ENCODE measurements at places on chromosomes 1 and 21.
A peak's percentile ranks its signal among the peaks of the same experiment; 100 is the strongest.

DNA sequence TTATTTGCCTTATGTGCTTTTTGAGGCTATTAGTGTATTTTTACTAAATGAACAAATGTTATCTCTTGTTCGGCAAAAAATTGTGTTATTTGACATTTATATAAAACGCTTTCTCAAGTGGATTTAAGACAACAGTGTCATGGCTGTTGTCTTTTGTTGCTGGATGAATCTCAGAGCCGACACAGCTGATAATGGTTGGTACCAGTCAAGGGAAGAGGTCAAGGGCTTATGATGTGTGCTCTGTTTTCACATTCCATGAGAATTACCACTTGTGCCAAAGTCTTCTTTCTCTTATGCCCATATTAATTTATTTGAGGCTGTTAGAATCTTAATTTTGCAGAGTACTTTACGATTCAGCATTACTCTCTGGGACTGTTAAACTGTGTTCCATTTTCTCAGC lies 17.9 kb upstream of the CD101 start:
- DNase-seq, result no peak

DNA sequence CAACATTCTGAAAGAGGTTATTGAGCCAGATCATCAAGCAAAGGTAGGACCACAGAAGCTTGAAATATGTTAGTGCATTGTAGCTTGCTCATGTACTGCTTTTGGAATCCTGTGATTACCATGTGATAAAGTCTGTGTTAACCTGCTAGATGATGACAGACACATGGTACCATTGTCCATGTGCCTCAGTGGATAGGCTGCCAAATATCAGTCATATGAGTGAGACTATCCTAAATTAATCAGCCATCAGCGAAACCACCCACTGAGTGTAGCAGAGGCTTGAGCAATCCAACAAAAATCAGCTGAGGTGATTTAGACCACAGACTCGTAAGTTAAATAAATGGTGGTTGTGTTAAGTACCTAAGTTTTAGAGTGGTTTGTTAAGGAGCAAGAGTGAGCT lies 32.7 kb upstream of the CRB1 start:
- no peak for DNase-seq

- DNase-seq, result no peak
These were observed 99.5 kb upstream of the CD55 start for GRCh38 chr1:207221934-207222351.

DNA sequence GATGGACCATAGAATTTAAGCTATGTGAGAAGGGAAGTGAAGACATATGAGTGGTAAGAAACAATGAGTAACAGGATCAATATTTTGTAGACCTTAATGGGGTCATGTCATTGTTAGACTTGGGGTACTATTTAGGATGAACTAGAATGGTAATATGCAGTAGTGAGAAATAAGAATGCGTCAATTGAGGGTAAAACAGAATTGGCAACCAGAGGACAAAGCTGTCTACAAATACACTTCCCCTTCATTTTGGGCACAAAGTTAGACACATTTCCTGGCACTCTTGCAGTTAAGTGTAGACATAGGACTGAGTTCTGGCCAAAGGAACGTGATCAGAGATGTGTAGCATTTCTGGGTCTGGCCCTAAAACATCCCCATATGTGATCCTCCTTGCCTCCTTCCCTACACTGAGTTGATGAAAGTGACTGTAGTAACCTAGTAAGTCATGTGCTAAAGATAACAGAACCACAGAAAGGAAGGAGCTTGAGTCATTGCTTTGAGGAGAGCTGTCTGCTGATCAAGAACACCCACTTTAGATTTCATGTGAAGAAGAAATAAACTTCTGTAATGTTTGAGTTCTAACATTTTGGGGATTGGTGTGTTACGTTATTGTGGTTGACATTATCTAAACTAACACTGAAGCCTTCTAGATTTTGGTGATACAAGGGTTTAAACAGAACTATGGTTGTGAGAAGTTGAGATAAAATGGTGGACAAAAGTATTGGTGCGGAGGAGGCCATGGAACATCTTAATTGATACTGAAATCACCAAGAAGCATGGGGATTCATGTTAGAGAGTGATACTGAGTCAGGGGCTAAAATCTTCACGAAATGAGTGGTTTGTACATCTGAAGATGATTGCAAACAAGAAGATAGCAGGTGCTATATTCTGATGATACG lies 41.7 kb downstream of the CD55 start:
- DNase-seq, result no peak

DNA sequence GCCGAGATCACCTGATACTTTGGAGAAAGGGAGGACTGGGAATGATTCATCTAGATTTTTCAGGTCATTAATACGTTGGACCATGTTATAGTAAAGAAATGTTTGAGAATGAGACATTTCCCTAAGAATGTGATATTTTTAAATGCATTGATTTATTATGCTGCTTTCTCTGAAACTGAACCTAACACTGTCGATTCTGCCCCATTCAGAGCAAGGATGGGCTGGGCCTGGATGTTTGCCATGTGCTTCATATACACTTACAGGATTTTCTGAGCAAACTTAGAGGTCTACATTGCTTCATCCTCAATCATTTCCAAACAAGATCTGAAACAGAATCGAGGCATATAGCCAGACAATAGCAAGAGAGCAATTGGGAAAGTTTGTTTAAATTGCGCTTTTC lies 183.3 kb downstream of the CRB1 start:
- DNase-seq, result no peak

GRCh38 chr1:182357913-182358312 lies 33.7 kb downstream of the GLUL start:
- no peak for DNase-seq

DNA sequence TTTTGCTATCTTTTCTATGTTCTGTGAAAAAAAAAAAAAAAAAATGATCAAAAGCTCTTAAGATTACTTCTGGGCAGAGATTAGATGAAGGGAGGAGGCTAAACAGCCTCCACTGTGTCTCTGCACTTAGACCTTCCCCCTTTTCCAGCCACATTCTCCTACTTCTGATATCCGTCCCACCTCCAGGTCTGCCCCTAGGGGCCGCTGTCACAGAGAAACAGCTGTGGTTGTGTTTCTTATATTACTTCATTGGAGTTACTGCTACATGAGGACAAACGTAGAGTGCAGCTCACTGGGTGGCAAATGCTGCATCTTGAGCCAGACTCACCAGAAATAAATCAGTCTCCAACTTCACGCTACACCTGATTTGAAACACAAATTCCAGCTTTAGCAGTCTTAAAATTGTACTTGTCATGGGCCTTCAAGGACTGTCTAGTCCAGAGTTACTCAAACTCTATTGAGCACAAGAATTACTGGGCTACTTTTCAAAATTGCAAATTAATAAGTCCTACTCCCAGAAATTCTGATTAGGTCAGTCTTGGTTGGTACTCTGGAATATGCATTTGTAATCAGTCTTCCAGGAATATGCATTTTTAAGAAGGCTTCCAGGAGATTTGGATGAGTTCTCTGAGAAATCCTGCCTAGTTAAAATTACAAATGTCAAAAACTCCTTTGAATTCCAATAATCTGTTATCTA lies 125.2 kb upstream of the PTBP2 start:
- DNase-seq, result no peak

- DNase-seq, result no peak
These were observed 35.9 kb downstream of the KCNA2 start for GRCh38 chr1:110570307-110570706.

GRCh38 chr1:36406440-36406839 lies 8.7 kb upstream of the LSM10 start:
- no peak for DNase-seq

- no peak for DNase-seq
These were observed 13.2 kb upstream of the MAP1LC3C start for GRCh38 chr1:242011894-242012660.

DNA sequence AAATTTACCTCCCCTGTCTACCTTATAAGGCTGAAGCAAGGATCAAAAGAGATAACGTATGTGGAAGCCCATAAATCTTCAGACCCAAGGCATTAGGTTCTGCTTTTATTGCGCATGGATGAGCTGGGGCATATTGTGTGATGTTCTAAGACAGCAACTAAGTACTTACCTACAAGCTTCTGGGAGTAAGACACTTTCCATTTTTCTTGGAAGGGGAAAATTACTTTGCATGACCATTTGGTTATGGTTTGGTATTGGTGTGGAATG lies 21.1 kb downstream of the LMOD1 start:
- DNase-seq, result no peak

GRCh38 chr1:17617787-17618557 lies 78.5 kb downstream of the ARHGEF10L start:
- DNase-seq, result no peak

DNA sequence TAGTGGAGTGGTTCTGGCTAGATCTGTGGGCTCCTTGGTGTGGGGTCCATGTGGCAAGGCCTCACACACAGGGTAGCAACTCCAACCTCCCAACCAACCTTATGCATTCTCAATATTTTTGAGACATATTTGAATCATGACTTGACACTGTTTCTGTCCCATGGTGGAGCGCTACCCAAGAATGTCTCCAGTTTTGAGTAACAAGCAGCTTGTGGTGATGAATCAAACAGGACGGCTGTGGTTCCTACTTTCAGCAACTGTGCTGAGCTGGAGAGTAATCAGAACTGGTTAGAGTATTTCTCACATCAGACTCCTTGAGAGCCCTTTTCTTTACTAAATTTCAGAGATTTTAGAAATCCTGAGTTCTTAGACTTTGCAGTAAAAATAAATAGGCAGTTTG lies 3.1 kb downstream of the LCE3D start:
- no peak for DNase-seq

DNA sequence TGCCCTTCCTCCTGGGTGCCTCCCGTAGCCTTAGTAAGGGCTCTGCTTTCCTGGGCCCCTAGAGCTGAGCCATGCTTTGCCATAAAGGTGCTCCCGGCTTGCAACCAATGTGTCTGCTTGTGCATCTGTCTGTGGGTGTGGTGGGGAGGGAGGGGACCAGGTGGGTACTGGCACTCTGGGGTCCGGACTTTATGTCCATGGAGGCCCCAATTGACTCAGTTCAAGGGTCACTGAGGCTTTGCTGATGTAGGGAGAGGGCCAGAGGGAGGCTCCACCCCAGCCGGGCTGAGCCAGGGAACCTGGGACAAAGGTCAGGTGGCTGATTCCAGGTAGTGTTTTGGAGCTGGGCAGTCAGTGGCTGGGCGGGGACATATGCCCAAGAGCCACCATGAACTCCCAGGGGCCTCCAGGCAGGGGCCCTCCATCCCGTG lies 15.0 kb downstream of the TNFRSF25 start:
- DNase-seq, result peak; percentile 92

DNA sequence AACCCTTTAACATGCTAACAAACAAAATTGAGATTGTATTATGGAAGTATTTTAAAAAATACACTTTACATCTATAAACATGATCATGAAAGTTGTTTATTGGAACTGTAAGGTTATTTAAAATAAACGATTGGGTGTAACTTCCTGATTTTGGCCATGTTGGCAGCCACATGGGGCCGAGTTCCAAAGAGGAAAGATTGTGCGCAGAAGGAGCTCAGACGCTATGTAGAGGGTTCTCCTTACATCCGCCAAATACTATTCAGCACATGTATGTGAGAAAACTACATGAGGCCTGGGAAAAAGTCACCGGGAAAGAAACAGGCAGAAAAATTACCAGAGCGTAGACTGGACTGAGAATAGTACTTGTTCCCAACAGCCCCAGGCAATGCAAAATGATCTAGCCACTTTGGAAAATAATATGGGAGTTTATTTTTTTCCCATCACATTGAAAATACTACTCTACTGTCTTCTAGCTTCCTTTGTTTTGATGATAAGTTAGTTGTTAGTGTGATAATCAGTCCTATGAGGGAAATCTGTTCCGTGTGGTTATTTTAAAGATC lies 35.7 kb upstream of the B3GALT2 start:
- DNase-seq, result no peak

DNA sequence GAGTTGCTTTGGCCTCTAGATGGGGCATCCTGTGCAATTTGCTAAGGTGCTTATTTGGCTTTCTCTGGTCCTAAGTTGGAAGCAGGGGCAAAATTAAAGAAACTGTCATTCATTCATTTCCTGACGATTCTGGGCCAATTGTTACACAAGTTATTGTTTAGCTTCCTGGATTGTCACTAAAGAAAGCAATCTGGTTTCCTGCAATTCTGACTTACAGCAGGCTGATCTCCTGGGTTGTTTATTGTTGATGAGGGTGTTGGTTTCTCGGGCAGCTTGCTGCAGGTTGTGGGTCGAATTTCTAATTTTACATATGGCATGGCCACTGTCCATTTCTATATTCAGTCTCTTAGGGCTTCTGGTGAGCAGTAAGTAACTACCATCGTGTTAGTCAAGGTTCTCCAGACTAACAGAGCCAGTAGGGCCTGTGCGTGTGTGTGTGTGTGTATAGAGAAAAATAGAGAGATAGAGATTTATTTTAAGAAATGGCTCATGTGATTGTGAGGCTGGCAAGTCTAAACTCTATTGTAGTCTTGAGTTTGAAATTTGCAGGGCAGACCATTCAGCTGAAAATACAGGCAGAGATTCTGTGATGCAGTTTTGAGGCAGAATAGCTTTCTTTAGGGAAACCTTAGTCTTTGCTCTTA lies 30.4 kb downstream of the CTH start:
- no peak for DNase-seq

- no peak for DNase-seq
These were observed 424.4 kb upstream of the NFIA start for GRCh38 chr1:60657926-60658325.

DNA sequence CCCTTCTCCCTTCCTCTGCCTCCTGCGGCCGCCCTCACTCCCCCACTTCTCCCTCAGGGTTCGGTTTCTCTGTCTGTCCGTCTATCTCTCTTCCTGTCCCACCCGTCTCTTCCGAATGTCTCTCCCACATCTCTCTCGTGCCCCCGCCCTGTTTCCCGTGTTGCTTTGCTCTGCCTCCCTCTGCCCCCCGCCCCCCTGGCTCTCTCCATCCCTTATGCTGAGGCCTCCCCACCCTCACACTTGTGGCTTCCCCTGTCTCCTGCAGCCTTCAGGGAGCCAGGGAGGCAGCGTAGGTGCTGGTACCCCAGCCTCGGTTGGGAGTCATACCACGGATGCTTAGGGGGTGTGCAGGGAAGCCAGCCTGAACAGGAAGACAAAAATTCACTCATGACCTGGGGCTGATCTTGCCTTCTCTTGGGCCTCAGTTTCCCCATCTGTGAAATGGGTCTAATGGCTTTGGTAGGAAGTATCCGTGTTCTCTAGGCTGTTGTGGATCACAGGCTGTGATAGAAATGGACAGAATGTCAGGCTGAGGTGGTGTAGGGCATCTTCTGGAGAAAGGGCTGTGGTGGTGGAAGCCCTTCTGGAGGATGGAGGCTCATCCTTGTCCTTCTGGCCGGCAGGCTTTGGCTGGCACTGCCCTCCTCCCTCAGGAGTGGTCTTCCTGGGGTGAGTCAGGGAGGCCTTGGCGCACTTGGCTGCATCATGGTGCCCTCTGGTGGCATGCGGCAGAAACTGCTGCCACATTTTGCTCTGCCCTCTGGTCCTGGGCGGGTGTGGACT lies 55.5 kb downstream of the FOXO6 start:
- DNase-seq, result peak; percentile 82

DNA sequence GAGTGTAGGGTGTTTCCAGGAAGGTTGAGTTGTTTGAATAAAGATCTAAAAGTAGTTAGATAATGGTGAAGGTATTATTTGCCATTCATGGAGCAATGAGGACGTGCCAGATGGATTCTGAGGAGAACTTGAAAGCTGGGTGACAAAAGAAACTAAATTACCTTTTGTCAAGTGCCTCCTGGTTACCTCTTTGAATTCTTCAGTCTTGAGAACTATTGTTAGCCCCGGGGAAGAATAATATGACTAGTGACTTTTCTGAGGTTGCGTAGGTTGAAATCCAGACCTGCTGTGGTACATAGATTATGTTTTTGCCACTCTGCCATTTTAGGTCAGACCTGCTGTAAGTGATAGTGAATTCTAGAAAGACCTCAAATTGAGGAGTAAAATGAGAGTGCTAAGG lies 11.5 kb downstream of the LAMC1 start:
- no peak for DNase-seq

- DNase-seq, result no peak
These were observed 29.4 kb downstream of the PALMD start for GRCh38 chr1:99675292-99675691.

GRCh38 chr1:193070942-193071341 lies 11.5 kb downstream of the RO60 start:
- no peak for DNase-seq
